ENCODE measurements at places on chromosomes 5 and 9.

DNA sequence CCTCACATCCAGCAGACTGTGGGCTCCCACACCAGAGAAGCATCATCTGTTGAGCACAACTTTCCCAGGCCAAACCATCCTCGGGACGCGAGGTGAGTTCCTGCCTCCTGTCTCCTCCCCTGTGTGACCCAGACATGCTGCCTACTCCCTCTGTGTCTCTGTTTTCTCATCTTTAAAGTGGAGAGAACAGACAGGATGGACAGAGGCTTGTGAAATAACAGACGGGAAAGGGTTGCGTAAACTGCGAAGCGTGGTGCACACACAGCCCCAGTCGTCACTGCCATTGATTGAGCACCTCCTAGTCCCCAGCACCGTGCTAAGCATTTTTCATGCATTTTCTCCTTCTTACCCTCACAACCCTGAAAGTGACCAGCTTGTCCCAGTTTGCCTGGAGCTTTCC is 52.1 kb upstream of the LMX1B start:
- H3K4me3 ChIP-seq: no peak overlapping the region
- H3K36me3 ChIP-seq: no peaks in the 10 kb centered on the region
- H3K4me1 ChIP-seq: no peaks in the 10 kb centered on the region
- H3K27me3 ChIP-seq: peaks cover 46% of the 10 kb centered on the region

- no peaks in the 10 kb centered on the region for H3K4me1 ChIP-seq
- H3K27ac ChIP-seq: no peak overlapping the region
- H3K4me3 ChIP-seq: no peak overlapping the region
- H3K36me3 ChIP-seq: no peaks in the 10 kb centered on the region
- no peak for DNase-seq
These were observed 66.5 kb upstream of the SPIN1 start for GRCh38 chr9:88321764-88322163.

- no peak overlapping the region for H3K4me3 ChIP-seq
- no peak for DNase-seq
These were observed 160.0 kb downstream of the PIK3R1 start for GRCh38 chr5:68375540-68375939.

GRCh38 chr5:132497488-132497997 is 7.0 kb upstream of the IRF1 start:
- no peak overlapping the region for H3K4me3 ChIP-seq
- peaks cover 5% of the 10 kb centered on the region for H3K4me1 ChIP-seq
- peak; percentile 97 for DNase-seq
- no peak overlapping the region for H3K27ac ChIP-seq
- no peaks in the 10 kb centered on the region for H3K36me3 ChIP-seq
- peaks cover 2% of the 10 kb centered on the region for H3K27me3 ChIP-seq

GRCh38 chr5:76705574-76705973 is 10.4 kb upstream of the F2R start:
- DNase-seq: no peak
- no peaks in the 10 kb centered on the region for H3K27me3 ChIP-seq
- no peak overlapping the region for H3K4me3 ChIP-seq

- H3K36me3 ChIP-seq: peaks cover 64% of the 10 kb centered on the region
- H3K4me3 ChIP-seq: no peak overlapping the region
These were observed 43.0 kb downstream of the SFXN1 start for GRCh38 chr5:175521313-175521833.

DNA sequence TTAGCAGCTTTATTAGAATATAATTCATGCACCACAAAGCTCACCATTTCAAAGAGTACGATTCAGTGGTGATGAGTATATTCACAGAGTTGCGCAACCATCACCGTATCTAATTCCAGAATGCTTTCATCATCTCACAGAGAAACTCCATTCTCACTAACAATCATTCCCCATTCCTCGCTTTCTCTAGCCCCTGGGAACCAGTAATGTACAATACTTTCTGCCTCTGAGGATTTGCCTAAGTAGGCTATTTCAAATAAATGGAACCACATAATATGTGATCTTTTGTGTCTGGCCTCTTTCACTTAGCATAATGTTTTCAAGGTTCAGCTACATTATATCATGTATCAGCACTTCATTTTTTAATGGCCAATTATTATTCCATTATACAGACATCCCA is 145.1 kb upstream of the ADAMTS16 start:
- no peaks in the 10 kb centered on the region for H3K27me3 ChIP-seq
- H3K4me3 ChIP-seq: no peak overlapping the region
- H3K4me1 ChIP-seq: no peaks in the 10 kb centered on the region
- H3K27ac ChIP-seq: no peak overlapping the region

- no peak for DNase-seq
- no peak overlapping the region for H3K4me3 ChIP-seq
- no peaks in the 10 kb centered on the region for H3K4me1 ChIP-seq
- H3K27me3 ChIP-seq: peaks cover 4% of the 10 kb centered on the region
These were observed 29.1 kb downstream of the FRMPD1 start for GRCh38 chr9:37679649-37680402.

- H3K4me3 ChIP-seq: no peak overlapping the region
- no peak overlapping the region for H3K27ac ChIP-seq
- H3K27me3 ChIP-seq: peaks cover 100% of the 10 kb centered on the region
These were observed 7.4 kb downstream of the NR2F1-AS1 start for GRCh38 chr5:93573354-93574351.

DNA sequence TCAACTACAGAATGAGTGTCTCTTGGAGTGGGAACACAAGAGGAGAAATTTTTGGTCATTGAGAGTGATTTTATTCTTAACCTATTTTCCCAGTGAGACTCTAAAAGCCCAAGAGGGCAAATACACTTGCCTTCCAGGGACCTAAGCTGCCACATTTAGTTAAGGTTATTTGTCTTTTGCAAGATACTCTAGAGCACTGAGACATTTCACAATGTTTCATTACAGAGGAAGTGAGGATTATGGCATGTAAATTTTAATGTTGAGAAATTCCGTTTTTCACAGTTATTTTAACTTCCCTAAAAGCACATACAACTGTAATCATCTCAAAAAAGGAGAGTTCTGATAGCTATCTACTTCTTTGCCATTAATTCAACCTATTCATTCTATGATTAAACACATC is 38.7 kb upstream of the RAB3C start:
- no peaks in the 10 kb centered on the region for H3K4me1 ChIP-seq
- no peak for DNase-seq
- H3K27me3 ChIP-seq: no peaks in the 10 kb centered on the region

GRCh38 chr5:168209997-168210396 is 81.4 kb upstream of the WWC1 start:
- no peak for DNase-seq
- no peaks in the 10 kb centered on the region for H3K4me1 ChIP-seq
- H3K36me3 ChIP-seq: no peaks in the 10 kb centered on the region

- no peaks in the 10 kb centered on the region for H3K36me3 ChIP-seq
- no peaks in the 10 kb centered on the region for H3K27me3 ChIP-seq
- H3K27ac ChIP-seq: no peak overlapping the region
These were observed 44.8 kb downstream of the PRRC1 start for GRCh38 chr5:127562252-127562651.

- H3K4me3 ChIP-seq: no peak overlapping the region
- DNase-seq: peak; percentile 73
- H3K36me3 ChIP-seq: no peaks in the 10 kb centered on the region
- peaks cover 21% of the 10 kb centered on the region for H3K27me3 ChIP-seq
- H3K27ac ChIP-seq: no peak overlapping the region
These were observed 92.9 kb upstream of the MTAP start for GRCh38 chr9:21709464-21710058.

DNA sequence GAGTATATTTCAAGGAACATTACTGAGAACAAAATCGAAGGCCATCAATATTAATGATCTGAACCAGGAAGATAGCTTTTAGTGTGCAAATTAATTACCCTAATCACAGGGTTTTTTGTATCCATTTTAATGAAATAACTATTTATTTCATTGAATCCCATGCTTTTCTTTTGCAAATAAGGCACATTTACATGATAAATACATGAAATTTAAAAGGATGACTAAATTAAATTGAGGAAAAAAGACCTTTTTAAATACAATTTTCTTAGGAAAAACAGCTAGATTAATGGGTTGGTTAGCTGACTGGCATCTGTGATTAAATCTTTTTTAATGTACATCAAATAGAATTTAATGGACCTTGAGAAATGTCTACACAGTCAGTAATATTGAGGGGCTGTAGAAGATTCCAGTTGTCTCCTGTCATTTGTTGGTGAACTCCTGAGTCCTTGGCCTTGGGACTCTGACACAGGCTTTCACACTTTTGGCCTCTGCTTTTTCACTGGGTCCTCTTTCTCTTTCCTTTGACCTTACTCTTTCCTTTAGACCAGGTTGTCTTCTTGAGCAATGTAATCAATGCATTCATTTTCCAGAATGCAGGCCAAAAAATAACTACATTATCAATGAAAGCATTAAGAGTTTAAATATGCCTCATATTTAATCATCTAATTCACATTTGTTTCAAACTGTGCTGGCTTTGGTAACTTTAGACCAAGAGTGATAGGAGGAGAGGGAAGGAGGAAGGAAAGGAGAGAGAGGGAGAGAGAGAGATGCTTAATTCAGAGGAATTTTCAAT is 511.5 kb downstream of the ZNF608 start:
- H3K27me3 ChIP-seq: no peaks in the 10 kb centered on the region
- H3K4me1 ChIP-seq: peaks cover 57% of the 10 kb centered on the region
- no peaks in the 10 kb centered on the region for H3K36me3 ChIP-seq
- peak overlapping the region; percentile 71 for H3K27ac ChIP-seq

DNA sequence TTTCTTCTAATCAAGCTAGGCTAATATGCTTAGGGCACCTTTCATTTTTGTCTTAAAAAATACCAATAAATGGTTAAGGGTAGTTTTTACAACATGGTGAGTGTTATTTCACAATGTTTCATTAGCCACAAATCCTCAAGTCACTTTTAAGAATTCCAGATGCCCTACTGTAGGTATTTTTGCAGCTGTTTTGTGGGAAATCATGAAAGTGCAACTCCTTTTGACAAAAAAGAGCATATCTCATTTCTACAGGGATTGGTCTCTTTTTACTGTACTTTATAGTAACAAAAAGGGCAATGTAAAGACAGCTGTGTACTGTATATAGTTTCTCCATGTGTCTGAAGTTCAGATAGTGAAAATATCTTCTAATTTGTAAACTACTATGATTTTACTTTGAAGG is 28.3 kb upstream of the GAS1 start:
- no peaks in the 10 kb centered on the region for H3K4me1 ChIP-seq
- no peaks in the 10 kb centered on the region for H3K36me3 ChIP-seq
- no peak overlapping the region for H3K4me3 ChIP-seq
- H3K27ac ChIP-seq: no peak overlapping the region
- peak; percentile 70 for DNase-seq

- peak; percentile 22 for DNase-seq
- H3K4me1 ChIP-seq: peaks cover 3% of the 10 kb centered on the region
- H3K4me3 ChIP-seq: no peak overlapping the region
- no peaks in the 10 kb centered on the region for H3K27me3 ChIP-seq
- H3K27ac ChIP-seq: no peak overlapping the region
These were observed 244.0 kb downstream of the ARHGAP26 start for GRCh38 chr5:143014017-143014651.

DNA sequence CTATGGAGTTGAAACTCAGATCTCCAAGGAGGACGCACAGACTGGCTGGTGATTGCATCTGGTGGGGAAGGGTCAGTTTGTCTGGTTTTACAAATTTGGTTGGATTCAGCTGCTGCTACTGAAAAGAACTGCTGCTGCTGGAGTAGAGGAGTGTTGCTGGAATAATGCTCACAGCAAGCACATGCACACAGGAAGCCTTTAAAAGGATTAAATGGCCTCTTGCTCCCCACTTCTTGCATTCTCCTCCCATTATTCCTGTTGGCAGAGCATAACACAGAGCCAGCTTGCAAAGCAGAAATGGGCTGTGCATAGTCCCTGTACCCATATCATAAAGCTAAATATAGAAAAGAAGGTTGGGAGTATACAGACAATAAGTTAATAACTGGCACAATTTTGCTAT is 16.6 kb downstream of the ZNF474 start:
- H3K36me3 ChIP-seq: no peaks in the 10 kb centered on the region
- no peak overlapping the region for H3K27ac ChIP-seq
- no peak for DNase-seq
- no peak overlapping the region for H3K4me3 ChIP-seq
- H3K27me3 ChIP-seq: no peaks in the 10 kb centered on the region

GRCh38 chr9:124511426-124511840 is 4.2 kb upstream of the NR5A1 start:
- H3K27ac ChIP-seq: no peak overlapping the region
- no peak overlapping the region for H3K4me3 ChIP-seq
- no peak for DNase-seq
- H3K36me3 ChIP-seq: no peaks in the 10 kb centered on the region
- H3K4me1 ChIP-seq: peaks cover 14% of the 10 kb centered on the region
- peaks cover 2% of the 10 kb centered on the region for H3K27me3 ChIP-seq

DNA sequence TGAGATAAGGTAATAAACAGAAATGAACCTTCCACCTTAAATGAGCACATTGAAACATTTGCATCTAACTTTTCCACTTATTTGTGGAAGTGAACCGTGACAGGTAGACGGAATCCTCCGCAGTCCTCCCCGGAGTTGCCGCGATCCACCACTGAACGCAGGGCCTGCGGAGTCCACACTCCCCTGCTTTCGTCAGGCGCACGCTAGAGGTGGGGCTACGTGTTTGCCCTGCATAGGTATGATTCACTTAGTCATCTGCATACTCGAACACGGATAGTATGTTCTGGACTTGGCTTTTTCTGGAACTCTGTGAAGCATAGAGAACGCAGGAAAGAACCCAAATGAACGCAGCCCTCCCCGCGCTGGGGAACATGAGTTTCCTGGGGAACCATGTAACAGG is 272.8 kb upstream of the IRX4 start:
- no peaks in the 10 kb centered on the region for H3K36me3 ChIP-seq
- no peaks in the 10 kb centered on the region for H3K4me1 ChIP-seq
- H3K4me3 ChIP-seq: no peak overlapping the region
- no peak for DNase-seq
- no peak overlapping the region for H3K27ac ChIP-seq
- H3K27me3 ChIP-seq: no peaks in the 10 kb centered on the region

GRCh38 chr9:106953174-106953573 is 90.2 kb downstream of the ZNF462 start:
- H3K27ac ChIP-seq: no peak overlapping the region
- DNase-seq: no peak
- H3K36me3 ChIP-seq: peaks cover 7% of the 10 kb centered on the region
- H3K27me3 ChIP-seq: no peaks in the 10 kb centered on the region
- H3K4me3 ChIP-seq: no peak overlapping the region

- H3K27me3 ChIP-seq: peaks cover 8% of the 10 kb centered on the region
- peak overlapping the region; percentile 41 for H3K27ac ChIP-seq
- peaks cover 10% of the 10 kb centered on the region for H3K36me3 ChIP-seq
- H3K4me1 ChIP-seq: peaks cover 9% of the 10 kb centered on the region
- H3K4me3 ChIP-seq: peak overlapping the region; percentile 54
These were observed 8.5 kb downstream of the PRR7 start for GRCh38 chr5:177455036-177455660.

Data from cardiac muscle cell (in vitro differentiated cells and primary cell).